GM23248 (cell line): ENCODE measurements at places on chromosomes 7 and 10. TPM values are rescaled to one million over a fixed set of nuclear protein-coding genes. Genes with fewer than 3 reads are reported as not detected.

- no peaks in the 10 kb centered on the region for H3K4me1 ChIP-seq
- DNase-seq = no peak
- H3K27ac ChIP-seq = no peak overlapping the region
- no peak overlapping the region for H3K4me3 ChIP-seq
- no peaks in the 10 kb centered on the region for H3K27me3 ChIP-seq
- H3K36me3 ChIP-seq = no peaks in the 10 kb centered on the region
Measured at GRCh38 chr10:24197263-24197662, 11.7 kb upstream of the KIAA1217 start.

Gene ZNF316
- 14.3 and 28.6 TPM in 2 replicates for total RNA-seq

DNA sequence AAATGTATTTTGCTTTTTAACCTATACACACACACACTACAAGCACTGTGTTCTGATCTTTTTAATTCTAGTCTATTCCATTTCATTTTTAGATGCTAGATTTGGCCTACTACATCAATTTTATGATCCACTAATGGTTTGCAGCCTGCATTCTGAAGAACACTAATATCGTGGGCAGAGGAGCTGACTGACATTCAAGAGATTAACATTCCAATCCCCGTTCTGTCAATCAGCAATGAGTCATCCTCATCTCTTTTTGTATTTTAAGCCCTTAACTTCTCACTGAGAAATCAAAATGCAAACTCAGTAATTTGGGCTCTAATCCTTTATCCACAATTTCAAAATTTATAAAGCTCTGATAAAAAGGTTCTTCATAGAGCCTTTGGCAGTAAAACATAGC lies 47.1 kb upstream of the GAD2 start:
- H3K27ac ChIP-seq = no peak overlapping the region
- DNase-seq = no peak
- H3K27me3 ChIP-seq = no peaks in the 10 kb centered on the region
- H3K4me3 ChIP-seq = no peak overlapping the region
- H3K36me3 ChIP-seq = no peaks in the 10 kb centered on the region

Gene DOCK1
- total RNA-seq = 39.1 and 45.6 TPM in 2 replicates

Gene ACTR3C
- total RNA-seq = not detected in 2 replicates

Gene CCDC172
- not detected in 2 replicates for total RNA-seq
